ENCODE measurements at places on chromosomes 3 and 15. TPM values are rescaled to one million over a fixed set of nuclear protein-coding genes. Genes with fewer than 3 reads are reported as not detected.
A peak's percentile ranks its signal among the peaks of the same experiment; 100 is the strongest.

DNA sequence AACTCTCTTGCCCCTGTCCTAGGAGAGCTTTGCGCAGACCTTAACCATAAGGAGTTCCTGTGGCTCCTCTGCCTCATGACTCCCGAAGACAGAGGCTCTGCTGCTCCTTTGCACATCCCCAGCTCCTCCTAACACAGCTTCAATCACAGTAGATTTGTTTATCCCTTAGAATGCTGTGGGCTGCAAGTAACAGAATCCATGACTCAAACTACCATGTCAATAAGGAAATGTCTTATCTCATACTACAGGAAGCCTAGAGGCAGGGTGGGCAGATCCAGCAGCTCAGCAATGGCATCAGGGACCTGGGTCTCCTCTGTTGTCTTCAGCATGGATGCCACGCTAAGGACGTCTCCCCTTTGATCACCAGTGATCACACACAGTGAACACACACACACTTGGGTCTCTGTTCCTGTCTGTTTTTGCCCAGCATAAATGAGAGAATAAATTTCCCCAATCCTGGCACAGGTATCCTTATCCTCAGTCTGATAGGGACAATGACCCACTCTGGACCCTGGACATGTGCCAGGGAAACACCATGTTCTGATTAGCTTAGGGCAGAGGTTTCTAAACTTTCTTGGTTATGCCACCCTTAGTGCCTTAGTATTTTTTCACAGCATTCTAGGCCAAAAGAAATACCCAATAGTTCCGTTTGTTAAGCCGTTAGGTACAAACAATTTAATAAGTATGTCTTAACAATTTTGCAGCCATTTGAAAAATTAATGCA lies 46.1 kb upstream of the MRPS22 start:
- DNase-seq, result peak; percentile 52

DNA sequence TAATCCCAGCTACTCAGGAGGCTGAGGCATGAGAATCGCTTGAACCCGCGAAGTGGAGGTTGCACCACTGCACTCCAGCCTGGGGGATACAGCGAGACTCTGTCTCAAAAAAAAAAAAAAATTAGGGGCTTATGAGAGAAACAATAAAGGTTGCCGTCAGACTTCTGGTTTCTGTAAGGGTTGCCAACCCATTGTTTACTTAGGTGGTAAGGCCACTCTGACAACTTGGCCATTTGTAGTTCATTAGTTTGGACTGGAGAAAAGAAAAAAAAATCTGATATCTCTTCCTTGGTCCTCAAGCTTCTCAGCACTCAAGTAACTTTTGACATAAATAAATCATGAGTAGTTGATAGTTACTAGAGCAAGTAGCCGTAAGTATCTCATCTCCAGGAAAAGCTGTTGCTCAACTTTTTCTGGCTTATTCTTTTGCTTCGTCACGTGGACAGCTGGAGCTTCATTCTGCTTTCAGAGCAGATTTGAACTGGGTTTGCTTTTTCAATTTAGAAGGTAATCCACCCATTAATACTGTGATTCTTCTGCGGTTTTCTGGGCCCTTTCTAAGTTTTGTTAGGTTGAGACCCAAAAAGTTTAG lies 9.4 kb downstream of the SNX1 start:
- no peak for DNase-seq

DNA sequence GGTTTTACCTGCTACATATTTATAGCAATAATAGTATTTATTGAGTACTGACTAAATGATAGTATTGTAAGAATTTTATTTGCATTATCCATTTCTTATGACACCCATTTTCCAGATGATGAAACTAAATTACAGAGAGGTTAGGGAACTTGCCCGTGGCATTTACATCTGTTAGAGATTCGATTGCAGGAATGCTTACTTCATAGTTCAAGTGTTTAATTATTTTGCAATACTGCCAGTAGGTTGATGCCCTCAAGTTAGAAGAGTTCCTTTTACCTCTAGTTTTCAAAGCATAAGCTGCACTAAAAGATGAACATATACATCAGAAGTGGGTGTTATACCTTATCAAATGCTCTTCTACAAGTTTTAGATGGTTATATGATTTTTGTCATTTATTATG lies 362.8 kb upstream of the RGMA start:
- DNase-seq, result no peak

DNA sequence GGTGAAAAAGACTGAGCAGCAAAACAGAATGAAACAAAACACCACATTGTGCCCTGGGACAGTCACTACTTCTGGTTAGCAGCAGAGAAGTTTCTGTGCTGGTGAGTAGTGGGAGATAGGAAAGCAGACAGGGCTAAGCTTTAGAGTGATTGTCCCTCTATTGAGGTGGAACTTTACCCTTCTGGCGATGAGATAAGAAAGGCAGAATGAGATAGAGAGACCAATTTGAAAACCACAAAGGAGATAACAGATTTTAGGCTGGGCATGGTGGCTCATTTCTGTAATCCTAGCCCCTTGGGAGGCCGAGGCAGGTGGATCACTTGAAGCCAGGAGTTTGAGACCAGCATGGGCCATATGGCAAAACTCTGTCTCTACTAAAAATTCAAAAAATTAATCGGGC lies 208.5 kb downstream of the TBL1XR1 start:
- no peak for DNase-seq

Gene NANOGP8
- not detected for total RNA-seq

Gene BOC
- total RNA-seq, result 2.8 TPM

Measured in SJSA1 (cell line).